NCI-H1694 treated with DMSO at 0.1 percent for 48 hours (cell line): ENCODE measurements at places on chromosomes 3 and 15.
A peak's percentile ranks its signal among the peaks of the same experiment; 100 is the strongest.

DNA sequence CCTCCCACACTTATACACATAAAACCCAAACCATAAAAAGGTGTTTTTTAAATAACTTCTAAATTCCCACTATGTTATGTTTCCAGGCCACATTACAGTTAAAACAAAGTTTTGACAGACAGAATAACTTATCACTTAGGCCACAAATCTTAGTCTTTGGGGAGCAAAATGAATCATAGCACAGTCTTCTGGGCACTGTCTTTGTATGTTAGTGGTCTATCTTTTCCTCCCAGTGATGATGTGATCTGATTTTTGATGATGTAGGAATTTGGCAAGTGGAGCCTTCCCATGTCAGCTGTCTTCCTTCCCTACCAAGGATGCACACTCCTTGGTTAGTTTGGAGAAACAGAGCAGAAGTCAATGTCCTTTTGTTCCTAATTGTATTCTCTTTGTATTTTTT lies 67.3 kb downstream of the THSD4 start:
- DNase-seq: no peak

DNA sequence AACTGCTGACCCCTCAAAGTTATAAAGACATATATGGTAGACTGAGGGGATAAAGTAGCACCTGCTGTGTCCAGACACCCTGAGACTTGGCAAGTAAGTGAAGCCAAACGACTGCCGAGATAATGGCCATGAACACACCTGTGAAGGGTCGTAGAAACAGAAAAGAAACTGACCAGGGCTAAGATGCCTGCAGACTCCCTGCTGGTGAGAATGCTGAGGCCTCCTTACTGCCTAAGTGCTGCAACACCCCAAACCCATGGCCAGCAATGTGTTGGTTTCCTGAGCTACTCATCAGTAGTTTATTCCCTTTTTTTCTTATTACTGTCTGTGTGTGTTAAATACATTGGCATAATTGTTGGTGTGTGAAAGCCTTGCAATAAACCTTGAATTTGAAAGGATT lies 233.8 kb downstream of the ZNF385D start:
- no peak for DNase-seq

DNA sequence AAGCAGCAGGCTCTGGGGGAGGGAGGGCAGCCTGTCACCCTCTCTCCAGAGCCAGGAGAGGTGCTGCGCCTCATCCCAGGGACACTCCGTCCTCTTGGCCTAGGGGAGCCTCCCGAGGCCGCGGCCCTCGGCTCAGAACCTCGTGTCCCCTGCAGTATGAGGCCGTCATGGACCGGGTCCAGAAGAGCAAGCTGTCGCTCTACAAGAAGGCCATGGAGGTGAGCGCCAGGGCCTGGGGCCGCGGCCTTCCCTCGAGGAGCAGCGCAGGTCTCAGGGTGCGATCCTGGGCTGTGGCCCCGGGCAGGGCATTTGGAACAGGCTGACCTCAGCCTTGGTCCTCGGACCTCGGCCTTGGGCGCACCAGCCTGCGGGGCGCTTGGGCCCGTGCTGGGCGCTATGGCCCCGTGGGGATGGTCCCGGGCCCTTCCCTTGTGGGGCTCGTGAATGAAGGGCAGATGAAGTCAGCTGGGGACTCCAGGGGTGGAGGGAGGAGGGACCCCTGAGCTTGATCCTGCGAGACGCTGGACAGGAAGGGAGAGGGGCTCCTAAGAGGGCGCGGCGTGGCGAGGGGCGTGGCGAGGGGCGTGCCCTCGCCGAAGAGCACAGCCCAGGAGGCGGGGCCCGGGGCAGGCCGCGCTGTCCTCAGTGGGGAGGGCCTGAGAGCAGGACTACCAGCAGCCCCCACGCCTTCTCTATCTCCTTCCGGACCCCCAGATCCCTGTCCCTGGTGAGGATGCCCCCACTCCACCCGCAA lies 32.9 kb downstream of the PSTPIP1 start:
- DNase-seq: no peak

DNA sequence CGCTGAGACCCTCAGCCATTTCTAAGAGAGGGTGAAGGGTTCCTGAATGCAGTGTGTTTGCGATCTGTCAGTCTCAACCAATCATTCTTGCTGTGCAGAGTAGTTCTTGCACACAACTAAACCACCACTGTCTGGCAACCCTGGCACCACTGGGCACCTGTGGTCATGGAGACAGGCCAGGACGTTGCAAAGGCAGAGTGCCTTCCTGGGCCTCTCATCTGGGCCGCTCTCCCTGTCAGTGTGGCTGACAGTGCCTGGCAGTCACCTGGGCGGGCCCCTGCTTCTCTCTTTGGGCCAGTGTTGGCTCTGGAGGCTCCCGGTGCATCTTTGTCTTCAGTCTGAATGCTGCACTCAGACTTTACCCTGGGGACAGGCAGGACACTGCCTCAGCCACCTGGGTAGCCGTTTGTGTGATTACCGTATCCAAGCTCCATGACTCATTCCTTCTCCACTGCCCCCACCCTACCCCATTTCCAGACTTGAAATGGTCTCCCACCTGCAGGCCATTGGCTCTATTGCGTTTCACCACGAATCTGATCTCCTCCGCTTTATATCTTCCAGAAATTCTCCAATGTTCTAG lies 104.6 kb upstream of the KLF13 start:
- DNase-seq: no peak

GRCh38 chr3:61810953-61811497 lies 249.7 kb downstream of the PTPRG start:
- DNase-seq: no peak

DNA sequence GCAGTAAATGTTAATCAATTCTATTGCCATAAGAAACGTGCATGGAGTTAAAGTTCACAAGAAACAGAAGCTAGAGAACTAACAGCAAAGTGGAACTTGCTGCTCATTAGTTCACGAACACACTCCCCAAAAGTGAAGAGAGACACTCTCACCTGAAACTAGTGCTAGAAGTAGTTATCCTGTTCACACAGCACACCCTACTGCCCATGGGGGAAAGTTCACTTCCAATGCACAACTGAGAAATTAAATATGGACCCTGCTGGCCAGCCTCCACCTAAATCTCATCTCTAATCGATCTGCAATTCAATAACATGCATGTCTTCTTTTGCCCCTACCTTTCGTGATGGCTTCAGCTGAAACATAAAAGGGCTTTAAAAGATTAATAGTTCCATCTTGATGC lies 39.4 kb upstream of the FRMD4B start:
- DNase-seq: no peak

- no peak for DNase-seq
These were observed 140.2 kb downstream of the FOXP1 start for GRCh38 chr3:71443332-71443731.

DNA sequence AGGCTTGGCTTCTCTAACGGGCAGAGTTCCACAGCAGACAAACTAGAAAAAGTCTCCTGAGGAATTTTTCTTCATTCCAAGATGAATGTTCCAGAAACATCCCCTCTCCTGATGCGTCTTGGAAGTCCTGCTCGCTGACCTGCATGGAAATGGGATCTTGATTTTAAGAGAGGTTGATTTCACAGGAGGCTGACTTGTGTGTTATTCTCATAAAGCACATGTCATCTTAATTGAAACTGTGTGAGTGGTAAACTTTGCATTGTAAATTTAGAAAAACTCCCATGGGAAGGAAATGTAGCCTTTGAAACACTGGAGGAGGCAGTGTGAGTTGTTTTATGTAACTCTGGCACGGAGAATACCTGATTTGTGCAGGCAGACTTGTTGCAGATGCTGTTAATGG lies 337.8 kb upstream of the NR2E3 start:
- no peak for DNase-seq

- DNase-seq: no peak
These were observed 83.9 kb upstream of the STT3B start for GRCh38 chr3:31448882-31449243.

GRCh38 chr15:98121536-98121935 lies 161.0 kb downstream of the ARRDC4 start:
- DNase-seq: no peak

GRCh38 chr3:122055215-122055614 lies at the start of gene CD86:
Gene CD86 (plus strand): TSS chr3:122055362. CDS start chr3:122055490, 128 bp downstream.
- DNase-seq: no peak

DNA sequence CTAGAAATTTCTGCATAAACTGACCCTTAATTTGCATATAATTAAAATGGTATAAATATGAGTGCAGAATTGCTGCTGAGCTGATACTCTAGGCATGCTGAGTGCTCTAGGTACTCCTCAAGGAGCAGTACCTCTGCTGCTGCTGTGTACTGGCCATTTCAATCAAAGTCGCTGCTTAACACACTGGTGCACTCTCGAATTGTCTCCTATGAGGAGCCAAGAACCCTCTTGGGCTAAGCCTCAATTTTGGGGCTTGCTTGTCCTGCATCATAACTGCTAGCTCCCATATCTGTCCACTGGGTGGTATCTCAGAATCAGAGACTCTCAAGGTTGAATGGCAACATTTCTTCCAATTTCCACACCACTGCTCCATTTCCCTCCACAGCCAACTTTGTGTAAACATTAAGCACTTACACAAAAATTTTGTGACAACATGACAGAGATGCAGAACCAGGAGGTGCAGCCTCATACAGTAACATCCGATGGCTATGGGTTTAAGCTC lies 82.5 kb downstream of the XXYLT1 start:
- DNase-seq: no peak

GRCh38 chr3:160343132-160343531 lies 55.9 kb downstream of the IFT80 start:
- peak; percentile 54 for DNase-seq

DNA sequence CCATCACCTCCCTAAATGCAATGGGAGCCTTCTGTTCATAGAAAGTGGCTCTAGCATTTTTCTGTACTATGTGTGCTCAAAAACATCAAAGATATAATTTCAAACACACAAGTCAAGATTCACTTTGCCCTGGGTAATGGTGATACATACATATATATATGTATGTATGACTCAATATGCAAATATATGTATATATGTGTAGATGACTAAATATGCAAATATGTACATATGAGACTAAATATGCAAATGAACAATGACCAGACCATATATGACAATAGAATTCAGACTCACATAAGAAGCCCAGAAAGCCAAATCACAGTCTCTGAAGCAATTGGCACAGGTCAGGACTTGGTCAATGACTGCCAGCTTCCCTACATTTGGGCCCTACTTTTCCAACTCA lies 36.9 kb upstream of the SNRK start:
- DNase-seq: no peak

GRCh38 chr3:191005790-191006189 lies 143.3 kb upstream of the GMNC start:
- no peak for DNase-seq

- DNase-seq: no peak
These were observed 174.0 kb downstream of the RAB11A start for GRCh38 chr15:66043264-66043663.

DNA sequence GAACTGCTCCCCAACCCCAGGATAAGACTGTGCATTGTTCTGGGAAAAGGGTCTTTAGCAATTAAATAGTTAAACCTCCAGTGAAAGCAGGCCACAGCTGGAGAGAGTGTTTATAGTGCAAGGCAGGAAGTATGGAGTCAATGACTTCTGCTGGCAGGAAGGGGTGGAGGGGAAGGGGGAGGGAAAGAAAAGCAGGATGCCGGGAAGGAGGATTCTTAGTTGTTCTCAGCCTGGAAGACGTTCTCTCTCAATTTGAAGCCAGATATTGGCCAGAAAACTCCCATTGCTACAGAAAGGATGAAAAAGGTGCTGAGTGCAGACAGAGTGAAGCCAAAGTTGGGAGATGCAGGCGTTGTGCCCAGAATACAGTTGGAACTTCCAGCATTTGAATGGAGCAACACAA lies 35.7 kb upstream of the ACTL6A start:
- no peak for DNase-seq

GRCh38 chr3:194350726-194351071 lies 429 bp downstream of the CPN2 start:
- DNase-seq: no peak

DNA sequence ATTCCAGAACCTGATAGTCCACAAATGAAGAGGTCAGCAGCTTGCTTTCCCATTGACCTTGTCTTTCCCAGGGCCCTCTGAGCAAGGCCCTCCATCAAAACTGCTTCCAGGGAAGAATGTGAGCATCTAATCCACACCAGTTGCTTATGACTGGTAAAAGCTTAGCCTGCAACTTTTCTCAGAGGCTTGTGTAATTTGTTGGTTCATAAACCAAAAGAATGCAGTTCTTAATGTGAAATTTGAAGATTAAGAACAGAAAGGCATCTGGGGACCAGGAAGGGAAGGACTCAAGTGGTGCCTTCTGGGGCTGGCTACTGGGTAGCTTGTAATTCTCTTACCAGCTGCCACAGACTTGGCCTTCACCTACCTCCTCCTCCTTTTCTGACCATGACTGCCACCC lies 60.9 kb upstream of the EIF1B start:
- DNase-seq: no peak

DNA sequence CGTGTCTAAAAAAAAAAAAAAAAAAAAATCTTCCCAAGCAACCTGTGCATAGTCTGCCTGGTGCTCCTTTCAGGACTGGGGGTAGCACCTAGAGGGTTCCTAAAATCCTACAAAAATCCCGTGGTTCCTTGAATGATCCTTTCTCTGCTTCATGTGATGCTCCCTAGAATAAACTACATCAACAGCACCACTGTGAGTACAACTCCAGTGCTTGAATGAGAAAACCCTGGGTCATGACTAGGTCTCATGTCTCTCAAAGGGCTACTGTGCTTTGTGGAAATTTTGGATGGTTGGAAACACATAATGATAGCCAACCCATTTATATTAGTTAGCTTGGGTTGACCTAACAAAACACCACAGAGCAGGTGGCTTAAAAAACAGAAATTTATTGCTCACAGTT lies 243.5 kb downstream of the OPA1 start:
- DNase-seq: no peak

- DNase-seq: no peak
These were observed 2.8 kb downstream of the APOD start for GRCh38 chr3:195580744-195581443.

DNA sequence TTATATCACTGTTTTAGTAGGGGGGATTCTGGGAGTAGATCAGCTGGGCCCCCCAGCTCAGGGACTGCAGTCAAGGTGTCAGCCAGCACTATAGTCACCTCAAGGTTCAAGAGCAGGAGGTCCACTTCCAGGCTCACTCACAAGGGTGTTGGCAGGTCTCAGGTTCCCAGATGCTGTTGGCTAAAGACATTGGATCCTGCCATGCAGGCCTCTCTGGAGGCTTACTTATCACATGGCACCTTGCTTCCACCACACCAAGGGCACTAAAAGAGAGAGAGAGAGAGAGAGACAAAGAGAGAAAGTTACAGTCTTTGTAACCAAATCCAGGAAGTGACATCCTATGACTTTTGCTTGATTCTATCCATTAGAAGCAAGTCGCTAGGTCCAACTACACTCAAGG lies 7.5 kb upstream of the PPP1R14D start:
- DNase-seq: no peak

DNA sequence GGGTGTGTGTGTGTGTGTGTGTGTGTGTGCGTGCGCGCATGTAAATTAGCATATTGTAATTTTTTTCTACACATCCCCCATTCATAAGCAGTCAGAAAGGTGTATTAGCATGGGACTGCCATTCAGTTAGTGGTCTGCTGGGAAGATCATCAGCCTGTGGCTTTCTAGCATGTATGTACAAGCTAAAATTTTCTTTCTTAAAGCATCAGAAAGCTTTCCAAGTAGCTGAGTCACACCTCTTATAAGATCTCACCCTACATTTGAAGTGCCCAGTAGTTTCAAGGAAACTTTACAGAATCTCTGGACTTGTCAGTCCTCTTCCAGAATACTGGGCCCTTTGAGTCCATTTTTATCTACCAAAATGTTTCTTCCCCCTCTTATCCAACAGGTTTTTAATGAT lies 411.4 kb upstream of the TPRG1 start:
- no peak for DNase-seq

- DNase-seq: no peak
These were observed 108.8 kb upstream of the PTPRG start for GRCh38 chr3:61452535-61453090.
